ENCODE measurements at places on chromosomes 11 and 22.
A peak's percentile ranks its signal among the peaks of the same experiment; 100 is the strongest.

DNA sequence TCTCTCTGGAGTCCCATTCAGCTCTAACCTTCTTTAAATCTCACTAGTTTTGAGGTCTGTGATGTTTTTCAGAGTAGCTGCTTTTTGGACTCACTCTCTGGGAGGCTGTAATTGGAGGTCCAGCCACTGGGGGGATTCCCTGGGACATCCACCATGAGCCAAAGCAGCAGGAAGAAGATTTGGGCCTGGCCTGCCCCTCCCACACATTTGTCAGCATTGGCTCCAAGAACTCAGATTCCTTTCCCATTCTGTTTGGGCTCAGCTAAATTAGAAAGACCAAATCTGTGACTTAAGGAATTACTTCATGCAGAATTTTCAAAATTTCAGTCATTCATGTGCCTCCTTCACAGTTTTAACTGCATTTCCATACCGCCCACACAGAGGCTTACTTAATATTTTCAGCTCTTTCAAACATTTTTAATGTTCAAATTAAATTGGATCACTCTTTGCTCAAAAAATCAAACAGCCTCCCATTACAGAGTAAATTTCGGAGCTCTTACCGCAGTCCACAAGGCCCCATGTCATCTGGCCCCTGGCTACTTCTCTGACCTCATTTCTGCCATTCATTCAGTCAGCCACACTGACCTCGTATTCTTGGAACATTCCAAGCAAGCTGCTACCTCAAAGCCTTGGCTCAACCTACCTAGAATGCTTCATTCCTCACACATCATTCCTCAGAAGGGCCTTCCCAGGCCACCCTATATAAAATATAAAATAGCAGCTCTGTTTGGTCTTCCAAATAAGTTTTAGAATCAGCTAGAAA, 54.5 kb upstream of the RRAS2 start:
- DNase-seq, result no peak

DNA sequence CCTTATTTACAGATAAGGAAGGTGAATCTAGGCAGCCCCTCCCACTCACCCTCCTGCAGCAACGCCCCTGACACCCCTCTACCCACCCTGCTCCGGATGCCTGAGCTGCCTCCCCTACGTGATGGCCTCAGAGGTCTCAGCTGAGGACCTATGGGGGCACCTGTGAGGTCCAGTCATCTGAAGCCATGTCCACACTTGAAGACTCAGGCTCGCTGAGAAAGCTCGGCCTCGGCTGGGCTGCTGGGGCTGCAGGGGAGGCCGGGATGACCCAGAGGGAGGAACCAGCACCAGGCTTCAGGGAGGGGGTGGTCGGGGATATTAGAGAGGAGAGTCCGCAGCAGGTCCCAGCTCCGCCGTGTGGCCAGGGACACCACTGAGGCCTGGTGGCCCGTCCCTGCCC, 92.8 kb downstream of the BRD1 start:
- no peak for DNase-seq

DNA sequence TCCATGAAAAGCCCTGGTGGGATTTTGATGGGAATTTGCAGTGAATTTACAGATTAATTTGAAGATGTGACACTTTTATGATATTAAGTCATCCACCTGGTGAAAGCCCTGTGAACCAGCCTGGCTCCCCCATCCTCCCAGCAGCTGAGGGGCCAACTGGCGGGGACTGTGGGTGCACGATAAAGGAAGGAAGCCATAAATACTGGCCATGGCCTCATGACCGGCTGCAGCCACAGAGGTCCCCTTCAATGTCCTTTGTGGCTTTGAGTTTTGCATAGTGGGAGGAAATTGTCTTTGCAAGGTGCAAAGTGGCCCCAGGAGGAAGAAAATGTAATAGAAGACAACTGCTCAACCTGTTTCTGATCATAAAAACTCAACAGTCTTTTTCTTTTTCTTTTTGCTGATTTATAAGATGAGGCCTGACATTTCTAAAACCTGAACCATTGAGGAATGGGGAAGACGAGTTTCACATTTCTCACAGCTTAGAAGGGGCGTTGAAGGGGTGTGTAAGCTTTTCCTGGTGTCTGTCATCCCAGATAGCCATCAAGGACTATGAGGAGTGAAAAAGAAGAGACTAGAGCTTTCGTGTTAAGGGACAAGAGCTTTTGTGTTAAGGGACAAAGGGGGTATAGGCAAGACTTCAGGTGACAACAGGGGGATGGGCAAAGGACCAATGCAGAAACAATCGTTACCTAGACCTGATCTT, 6.3 kb upstream of the NDUFV1 start:
- DNase-seq, result no peak

DNA sequence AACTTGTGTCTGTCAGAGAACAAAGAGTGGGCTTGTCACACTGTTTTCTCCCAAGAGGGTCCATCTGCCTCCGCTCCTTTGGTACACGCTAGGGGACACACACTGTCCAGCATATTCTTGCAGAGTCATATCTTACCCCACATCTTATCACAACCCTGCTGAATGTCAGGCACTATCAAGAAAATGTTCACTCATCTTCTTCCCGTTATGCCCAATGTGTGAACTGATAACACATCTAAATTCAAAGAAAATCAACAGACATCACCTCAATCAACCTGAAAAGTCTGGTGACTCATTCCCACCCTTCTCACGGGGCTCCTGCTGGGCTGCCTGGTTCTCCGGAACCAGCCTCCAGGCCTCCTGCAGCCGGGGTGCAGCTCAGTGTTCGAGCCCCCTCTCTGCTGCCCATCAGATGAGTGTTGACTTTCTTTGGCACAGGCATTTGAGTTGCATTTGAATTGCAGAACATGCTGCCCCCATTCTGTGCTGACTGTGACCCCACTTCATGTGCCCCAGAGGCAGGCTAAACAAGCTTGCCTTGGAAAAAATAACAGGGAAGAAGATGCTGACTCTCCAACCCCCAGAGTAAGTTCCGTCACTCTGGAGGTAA, 19.4 kb downstream of the GRAP2 start:
- DNase-seq, result no peak

GRCh38 chr11:101583251-101584128, at the start of gene TRPC6:
TRPC6 (minus strand) TSS chr11:101584007; CDS start chr11:101583503, 504 bp downstream.
- DNase-seq, result no peak

DNA sequence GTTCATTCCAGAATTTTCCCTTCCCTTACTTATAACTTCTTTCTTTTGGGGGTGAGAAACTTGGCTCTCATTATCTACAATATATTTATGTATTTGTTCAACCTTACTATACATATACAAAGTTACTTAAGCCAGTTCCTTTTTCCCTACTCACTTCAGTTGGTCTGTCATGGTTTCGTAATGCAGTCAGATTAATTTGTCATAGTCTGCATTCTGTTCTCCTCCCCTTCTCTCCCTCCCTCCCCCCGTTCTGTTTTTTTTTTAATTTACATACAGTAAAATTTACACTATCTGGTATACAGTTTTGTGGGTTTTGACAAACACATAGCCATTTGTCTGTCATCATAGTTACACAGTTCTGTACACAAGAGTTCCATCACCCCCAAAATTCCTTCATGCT, 71.8 kb upstream of the ADORA2A start:
- DNase-seq, result no peak

DNA sequence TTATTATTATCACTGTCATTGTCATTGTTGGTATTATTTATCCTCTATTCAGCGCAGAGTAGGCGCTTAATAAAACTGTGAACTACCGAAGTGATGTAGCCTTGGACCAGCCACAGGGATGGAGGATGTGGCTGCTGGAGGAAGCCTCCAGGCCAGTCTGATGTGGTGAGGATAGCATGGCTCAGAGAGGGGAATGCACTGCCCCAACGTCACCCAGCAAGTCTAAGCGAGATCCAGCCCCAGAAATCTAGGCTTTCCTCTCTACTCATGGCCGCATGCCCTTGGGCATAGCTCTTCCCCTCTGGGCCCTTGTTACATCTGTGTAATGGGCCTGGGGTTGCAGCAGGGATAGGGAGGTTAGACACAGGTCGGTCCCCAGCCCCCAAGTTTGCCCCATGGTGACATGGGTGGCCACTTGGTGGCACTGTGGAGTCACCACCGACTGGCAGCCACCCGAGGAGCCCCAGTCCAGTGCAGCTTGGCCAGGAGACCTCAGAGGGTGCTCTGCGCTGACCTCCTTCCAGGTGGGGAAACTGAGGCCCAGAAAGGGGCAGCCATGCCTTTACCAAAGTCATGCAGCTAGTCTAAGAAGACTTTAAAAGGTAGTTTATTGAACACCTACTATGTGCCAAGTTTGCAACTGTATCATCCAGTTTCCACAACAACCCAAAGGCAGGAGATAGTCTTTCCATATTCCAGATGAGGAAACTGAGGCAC, 395.7 kb downstream of the MN1 start:
- DNase-seq, result no peak

DNA sequence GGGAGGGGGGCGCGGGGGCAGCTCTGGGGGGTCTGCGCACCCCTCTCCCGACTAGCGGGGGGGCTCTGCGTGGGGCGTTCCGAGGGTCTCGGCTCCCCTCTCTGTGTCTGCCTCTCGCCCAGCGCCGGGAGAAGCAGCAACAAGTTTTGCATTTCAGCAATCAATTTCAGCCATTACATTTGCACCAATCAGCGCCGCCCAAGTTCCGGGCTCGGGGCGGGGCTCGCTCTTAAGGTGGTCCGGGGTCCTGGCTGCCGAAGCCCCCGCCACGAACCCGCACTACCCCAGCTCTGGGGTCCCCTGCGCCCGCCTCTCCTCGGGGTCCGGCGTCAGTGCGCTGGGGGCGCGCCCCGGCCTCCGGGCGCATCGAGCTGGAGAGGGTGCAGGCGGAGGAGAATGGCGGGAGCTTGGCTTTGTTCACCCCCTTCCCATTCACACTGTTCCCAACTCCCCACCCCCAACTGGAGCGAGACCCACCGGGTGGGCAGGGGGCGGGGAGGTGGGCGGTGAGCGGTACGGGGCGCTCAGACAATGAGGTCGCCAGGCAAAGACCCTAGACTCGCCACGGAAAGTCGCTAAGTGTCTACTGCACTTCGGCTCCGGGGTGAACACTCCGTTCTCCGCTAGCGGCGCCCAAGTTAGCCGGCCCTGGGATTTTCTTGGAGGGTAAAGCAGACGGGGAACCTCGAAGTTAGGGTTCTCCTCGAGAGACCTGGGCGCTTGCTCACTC, at the start of gene MN1:
Gene MN1, minus strand, starts transcription at position 141 of the 730 bp plus-strand sequence. CDS start 1,213 bp downstream, outside the sequence.
- DNase-seq, result peak; percentile 71

DNA sequence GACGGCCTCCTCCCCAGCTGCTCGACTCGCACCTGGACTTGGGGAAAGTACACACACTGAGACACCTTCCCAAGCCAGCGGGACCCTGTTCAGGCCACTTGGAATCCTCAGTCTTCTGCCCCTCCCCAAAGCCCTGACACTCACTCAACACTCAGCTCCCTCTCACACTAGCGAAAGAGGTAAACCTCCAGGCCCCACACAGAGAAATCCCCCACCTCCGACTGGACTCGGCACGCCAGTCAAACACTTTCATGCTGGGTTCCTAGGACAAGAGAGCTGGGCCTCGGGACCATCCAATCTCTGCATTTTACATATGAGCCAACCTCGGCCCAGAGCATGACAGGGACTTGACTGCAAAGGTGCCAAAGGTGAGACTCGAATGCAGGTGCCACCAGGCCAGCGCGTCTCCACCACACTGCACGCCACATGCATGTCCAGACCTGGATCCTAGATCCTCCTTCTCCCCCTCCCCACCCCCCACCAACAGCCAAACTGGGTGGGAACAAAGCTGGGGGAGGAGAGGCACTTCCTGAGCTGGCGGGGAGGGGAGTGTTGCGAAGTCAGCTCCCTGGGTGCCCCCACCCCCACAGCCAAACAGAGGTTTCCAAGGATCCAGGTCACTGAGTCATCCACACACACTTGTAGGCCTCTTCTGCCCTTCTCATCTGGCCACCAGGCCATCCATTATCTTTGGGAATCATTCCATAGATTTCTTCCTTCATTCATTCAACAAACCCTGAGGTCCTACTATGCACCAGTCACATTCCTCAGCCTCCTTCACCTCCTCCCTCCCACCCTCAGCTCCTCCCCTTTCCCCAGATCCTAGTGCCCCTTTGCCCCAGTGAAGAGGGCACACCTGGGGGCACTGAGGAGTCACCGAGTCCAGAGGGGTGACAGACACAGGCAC, 10.7 kb upstream of the CD5 start:
- DNase-seq, result no peak

DNA sequence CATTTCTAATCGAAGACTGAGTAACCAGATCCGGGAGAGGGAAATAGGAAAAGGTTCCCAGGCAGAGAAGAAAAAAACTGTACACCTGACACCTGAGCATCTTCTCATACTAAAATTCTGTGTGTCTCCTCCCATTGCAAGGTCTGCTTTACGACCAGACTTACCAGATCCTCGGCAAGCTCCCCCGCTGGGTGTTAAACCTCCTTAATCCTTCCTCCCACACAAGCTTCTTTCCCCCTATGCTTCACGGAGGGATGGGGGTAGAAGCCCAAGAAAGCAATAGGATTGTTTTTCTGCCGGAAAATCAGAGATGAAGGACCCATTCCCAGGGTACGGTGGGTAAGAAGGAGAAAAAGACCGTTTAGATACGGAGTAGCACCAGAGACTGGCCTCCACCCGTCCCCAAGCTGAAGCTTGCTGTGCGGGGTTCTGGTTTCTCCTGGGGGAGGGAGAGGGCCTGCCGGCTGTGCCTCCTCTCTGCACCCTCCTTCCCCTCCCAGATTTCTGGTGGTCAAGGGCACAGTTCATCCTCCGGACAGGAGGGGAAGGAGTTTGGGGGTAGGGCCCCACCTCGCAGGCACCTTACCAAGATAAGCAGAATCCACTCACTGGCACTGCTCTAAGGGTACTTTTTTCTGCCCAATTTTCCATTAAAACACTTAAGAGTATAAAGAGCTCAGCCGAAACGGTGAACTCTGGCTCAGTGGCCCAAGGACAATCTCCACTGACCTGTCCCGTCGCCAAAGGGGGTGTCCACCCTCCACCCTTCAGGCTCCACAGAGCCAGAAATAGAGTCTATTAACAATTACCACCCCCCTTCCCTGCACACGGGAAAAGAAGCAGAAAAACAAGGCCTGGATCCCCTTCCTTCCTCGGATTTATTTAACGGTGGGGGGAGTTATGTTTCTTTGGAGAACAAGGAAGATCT, 1.2 kb downstream of the TOB2 start:
- DNase-seq, result no peak

DNA sequence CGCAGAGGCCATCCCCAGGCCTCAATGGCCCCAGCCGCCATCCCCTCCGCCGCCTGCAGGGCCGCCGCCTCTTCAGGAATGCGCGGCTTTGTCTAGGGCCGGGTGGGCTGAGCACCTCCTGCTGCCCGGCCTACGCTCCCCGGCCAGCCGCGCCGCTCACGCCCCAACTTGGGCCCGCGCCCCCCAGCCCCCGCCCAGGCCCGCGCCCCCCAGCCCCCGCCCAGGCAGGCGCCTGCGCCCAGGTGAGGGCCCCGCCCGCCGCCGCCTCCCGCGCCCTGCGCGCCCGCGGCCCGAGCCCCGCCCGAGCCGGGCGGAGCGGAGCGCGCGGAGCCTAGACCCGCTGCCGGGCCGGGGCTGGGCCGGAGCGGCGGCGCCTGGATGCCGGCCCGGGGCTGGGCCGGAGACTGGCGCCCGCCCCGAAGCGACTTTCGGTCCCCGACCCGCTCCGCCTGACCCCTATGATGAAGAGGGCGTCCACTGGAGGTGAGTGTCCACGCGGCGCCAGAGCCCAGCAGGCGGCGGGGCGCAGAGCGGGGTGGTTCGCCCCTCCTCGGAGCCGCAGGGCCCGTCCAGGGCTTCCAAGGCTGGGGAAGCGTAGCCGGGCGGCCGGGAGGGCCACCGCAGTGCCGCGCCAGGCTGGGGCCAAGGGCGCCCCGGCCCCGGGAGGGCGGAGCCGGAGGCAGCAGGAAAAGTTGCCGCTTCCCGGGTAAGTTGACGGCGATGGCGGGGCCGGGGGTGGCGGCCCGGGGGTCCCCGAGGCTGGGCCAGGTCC, 34.3 kb upstream of the PRODH start:
- no peak for DNase-seq

All from globus pallidus (tissue), 1 donor.